ENCODE measurements at places on chromosomes 11 and 22.

DNA sequence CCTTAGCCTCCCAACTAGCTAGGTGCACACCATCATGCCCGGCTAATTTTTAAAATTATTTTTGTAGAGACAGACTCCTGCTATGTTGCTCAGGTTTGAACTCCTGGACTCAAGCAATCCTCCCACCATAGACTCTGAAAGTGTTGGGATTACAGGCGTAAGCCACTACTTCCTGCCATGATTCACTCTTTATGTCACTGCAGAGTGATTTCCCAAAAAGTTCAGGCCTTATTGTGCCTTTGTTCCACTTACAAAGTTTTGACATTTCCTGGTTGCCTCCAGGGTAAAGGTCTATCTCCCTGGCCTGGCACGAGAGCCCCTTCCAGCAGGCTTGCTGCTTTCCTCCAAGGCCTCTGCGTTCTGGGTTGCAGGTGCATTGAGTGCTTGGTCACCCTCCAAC lies 44.6 kb upstream of the RIC3 start:
- peak; percentile 72 for DNase-seq

DNA sequence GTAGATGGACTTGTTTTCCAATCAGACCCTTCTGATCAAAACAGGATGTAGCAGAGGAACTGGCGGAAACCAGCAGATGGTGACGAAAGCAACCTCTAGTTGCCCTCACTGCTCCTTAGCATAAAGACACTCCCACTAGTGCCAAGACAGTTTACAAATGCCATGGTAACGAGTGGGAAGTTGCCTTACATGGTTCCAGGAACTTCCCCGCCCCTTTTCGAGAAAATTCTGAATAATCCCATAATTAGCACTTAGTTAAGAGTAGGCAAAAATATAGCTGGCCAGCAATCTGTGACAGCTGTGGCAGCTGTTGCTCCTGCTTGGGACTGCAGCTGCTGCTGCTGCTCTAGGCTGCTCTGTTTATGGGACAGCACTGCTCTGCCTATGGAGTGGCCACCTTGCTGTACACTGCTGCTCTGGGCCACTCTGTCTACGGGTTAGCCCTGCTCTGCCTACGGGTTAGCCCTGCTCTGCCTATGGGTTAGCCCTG lies 33.4 kb upstream of the SORL1 start:
- DNase-seq: peak; percentile 94

DNA sequence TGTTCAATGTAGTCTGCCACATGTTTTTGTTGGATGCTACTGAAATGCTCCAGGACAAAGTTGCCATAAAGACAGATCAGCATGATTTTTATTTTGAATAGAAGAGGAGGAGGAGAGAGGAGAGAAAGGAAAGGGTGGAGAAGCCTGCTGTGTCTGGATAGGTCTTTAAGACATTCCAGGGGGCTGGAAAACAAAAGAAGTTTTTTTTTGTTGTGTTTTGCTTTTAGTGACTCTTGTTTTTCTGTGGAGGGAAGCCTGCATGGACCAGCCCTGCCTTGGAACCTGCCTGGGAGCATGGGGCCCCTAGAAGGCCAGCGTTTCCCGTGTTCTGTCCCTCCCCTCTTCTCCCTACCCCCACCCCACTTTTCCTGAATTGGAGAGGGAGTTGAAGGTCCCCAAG lies 2.3 kb downstream of the TSPAN18 start:
- no peak for DNase-seq

DNA sequence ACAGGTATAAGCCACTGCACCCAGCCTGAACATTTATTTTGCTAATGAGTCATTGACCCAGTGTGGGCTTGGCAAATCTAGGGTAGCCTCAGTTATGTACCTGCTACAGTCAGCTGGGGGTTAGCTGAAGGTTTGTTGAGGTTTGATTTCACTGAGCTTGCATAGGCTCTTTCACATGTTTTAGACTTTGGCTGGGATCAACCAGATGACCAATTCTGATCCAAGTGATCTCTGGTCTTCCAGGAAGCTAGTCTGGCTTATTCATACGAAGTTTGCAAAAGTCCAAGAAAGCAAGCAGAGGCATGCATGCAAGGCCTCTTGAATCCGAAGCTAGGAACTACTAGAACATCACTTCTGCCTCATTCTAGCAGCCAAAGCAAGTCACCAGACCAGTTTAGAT lies 21.0 kb downstream of the SERPING1 start:
- DNase-seq: no peak

GRCh38 chr22:22558972-22559603 lies at the start of gene PRAME:
TSS of gene PRAME (minus strand) at chr22:22559265. CDS start at chr22:22556832, 2,433 bp downstream.
- peak; percentile 93 for DNase-seq

DNA sequence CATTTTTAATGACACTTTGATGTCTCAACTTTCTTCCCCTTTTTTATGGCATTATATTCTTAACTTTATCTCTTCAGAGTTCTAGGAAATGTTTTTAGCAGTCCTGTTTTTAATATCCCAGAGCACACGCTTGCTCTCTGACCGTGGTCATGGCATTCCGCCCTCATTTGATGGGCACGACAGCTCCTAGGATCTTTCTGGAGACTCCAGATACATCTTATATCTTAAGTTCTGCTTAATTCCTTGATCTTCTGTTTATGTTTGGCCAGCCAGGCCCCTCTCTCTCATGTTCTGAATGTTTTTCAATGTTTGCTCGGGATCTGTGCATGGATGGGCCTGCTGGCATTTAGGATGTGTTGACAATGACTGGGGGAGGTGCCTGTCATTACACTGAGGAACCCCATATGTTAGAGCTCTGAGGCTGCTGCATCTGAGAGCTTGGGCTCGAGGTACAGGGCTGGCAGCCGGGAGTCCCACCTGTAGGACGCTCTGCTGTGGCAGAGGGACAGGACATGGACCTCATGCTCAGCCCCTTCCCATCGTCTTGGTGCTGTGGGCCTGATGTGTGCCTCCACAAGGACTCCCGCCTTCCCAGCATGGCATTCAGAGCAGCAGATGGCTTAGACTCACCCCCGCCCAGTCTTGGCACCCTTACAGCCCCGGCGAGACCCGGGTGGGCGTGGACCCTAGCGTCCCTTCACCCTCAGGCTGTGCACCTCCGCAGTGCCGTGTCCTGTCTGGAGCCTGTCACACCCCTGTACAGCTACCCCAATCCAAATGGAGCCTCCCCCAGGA lies 75.0 kb downstream of the CDKN1C start:
- no peak for DNase-seq

Data from suppressor macrophage (primary cell).